ENCODE measurements at places on chromosomes 2 and 18. TPM values are rescaled to one million over a fixed set of nuclear protein-coding genes. Genes with fewer than 3 reads are reported as not detected.

Gene ARMC9
- polyA plus RNA-seq, result 14.4 TPM

Gene PCGF1
- polyA plus RNA-seq, result 16.9 TPM

Gene CTIF
- 106 TPM for polyA plus RNA-seq

Gene ADD2
- 71.8 TPM for polyA plus RNA-seq

Gene MEX3C
- 65.5 TPM for polyA plus RNA-seq

Gene LRP2
- polyA plus RNA-seq, result 7.4 TPM

Gene RTKN
- 76.5 TPM for polyA plus RNA-seq

Gene PDCD1
- not detected for polyA plus RNA-seq

Gene SLC14A1
- polyA plus RNA-seq, result 1.1 TPM

Gene COPS9
- polyA plus RNA-seq, result 157 TPM

Gene WDR75
- 42.3 TPM for polyA plus RNA-seq

Gene EN1
- 1.0 TPM for polyA plus RNA-seq

Gene CHAC2
- polyA plus RNA-seq, result 7.1 TPM

Gene ELOA2
- polyA plus RNA-seq, result not detected

Gene CTAGE1
- polyA plus RNA-seq, result not detected

Gene ASXL3
- polyA plus RNA-seq, result 17.4 TPM

Gene PSTPIP2
- 4.0 TPM for polyA plus RNA-seq

Gene DYSF
- 6.5 TPM for polyA plus RNA-seq

Gene FBXO36
- 9.3 TPM for polyA plus RNA-seq

Gene ANKRD36
- polyA plus RNA-seq, result 23.1 TPM

Gene LHCGR
- 0.67 TPM for polyA plus RNA-seq

Gene OTOS
- 0.39 TPM for polyA plus RNA-seq

Gene AMER3
- 11.4 TPM for polyA plus RNA-seq

Gene CYRIA
- polyA plus RNA-seq, result 44.8 TPM

Gene RBM44
- polyA plus RNA-seq, result 0.65 TPM

Gene KLHL30
- 0.13 TPM for polyA plus RNA-seq

Gene PCARE
- polyA plus RNA-seq, result not detected

Gene CXCR2
- 0.16 TPM for polyA plus RNA-seq

Gene RAB11FIP5
- polyA plus RNA-seq, result 20.6 TPM

Gene STON1
- 17.1 TPM for polyA plus RNA-seq

Gene ANKRD30B
- polyA plus RNA-seq, result 2.2 TPM

Gene ZSWIM2
- polyA plus RNA-seq, result 0.20 TPM

Gene HJURP
- 11.0 TPM for polyA plus RNA-seq

Gene ERBB4
- polyA plus RNA-seq, result 20.0 TPM

Gene ANKRD62
- 0.14 TPM for polyA plus RNA-seq

Gene BCL2
- polyA plus RNA-seq, result 19.4 TPM

Gene SCG2
- polyA plus RNA-seq, result 199 TPM

Measured in spinal cord (tissue), 10 donors.